Testis (tissue), 5 donors: ENCODE measurements at places on chromosomes 4 and X. TPM values are rescaled to one million over a fixed set of nuclear protein-coding genes. Genes with fewer than 3 reads are reported as not detected.

Gene MAOA
- 11.8 TPM for polyA plus RNA-seq

Gene LRP2BP
- 49.5 TPM for polyA plus RNA-seq

DNA sequence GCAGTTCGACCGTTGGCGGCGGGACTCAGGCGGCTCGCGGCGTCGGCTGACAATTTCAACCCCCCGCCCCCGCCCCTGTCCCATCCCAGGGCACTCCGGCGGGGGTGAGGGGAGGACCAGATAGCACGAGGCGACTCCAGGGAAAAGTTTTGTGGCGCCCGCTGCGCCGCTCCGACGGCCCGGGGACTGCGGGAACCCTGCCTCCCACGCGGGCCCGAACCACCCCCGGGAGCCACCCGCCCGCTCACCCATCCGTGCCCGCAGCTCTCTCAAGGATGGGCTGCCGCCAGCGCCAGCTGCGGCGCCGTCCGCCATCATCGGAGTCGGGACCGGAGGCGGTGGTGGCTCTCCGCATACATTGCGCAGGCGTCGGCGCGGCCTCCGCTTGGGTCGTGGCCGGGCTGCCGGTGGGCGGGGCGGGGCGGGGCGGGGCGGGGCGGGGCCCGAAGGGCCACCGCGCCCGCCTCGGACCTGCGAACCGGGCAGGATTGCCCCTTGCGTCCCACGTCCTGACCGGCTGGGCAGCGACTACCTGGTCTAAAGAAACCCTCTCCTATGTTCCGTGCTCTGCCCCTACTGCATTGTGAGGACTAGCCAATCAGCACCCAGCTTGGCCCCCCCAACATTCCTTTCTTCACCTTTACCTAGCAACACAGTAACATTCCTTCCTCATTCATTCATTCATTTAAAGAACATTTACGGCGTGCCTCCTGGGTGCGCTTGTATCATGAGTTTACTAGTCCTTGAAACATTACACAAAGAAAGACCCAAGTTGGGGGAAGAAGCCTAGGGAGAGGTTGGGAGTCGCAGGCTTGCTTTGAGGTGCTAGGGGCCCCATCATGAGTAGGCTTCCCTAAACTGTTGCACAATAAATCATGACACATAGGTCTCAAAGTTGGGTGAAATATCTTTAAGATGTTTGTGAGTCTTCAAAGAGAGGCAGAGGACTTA is at the start of gene MAP7D3:
Gene MAP7D3, minus strand, starts transcription at position 360 of the 951 bp plus-strand sequence. Its CDS starts 42 bp downstream, at position 318.
- peak; percentile 70 for DNase-seq

GRCh38 chr4:2048831-2049230 is 10.3 kb upstream of the NAT8L start:
- no peak for DNase-seq

DNA sequence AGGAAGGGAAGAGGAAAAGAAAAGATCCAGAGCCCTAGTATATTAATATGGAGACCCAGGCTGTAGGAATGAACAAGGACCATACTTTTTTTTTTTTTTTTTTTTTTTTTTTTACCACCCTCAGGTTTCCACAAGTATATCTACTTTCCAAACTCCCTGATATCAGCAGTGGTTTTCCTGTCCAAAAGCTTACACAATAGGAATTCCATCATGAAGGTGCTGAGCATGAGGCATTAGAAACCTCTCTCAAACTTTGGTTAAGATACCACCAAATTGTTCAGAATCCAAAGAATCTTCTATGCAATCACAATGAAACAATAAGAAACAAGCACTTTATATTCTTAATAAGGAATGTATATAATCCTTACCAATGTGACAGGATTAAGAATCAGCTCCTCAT is 26.5 kb downstream of the RPS6KA3 start:
- DNase-seq, result no peak

DNA sequence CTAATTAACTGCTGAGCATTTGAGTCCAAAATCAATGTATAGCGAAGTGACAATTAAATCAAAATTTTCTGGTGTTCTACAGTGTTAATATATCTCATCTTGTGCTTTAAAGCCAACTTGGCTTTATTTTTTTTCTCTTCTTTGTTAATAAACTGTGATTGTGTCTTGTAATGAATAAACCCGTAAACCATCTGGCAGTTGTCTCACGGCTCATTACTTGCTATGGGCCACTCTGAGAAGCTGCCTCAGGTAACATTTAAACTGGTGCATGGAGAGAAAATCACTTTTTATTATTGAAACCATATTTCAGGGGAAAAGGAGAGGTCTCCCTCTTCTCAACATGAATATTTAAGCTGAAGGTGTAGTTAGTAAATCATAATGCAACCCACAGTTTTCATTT is 694.0 kb downstream of the KCTD8 start:
- DNase-seq, result no peak
